ENCODE measurements at places on chromosomes 1 and 21. TPM values are rescaled to one million over a fixed set of nuclear protein-coding genes. Genes with fewer than 3 reads are reported as not detected.

- DNase-seq = no peak
Measured at GRCh38 chr1:84861516-84861915, 31.5 kb downstream of the LPAR3 start.

DNA sequence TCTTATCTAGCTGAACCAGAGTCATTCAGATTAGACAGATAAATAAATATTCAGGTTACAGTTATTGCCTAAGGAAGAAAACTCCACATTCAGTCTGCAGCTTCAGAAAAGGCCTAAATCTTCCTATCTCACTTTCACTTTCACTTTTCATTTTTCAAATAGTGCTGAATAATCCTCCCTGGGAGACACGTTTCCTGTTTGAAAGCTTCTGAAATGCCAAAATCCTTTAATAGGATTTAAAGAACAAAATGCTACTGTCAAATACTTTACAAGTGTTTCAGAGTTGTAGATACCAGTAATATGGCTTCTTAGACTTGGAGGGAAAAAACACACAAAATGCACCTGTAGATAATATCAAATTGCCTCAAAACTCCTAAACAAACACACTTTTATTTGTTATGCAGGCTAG lies 3.9 kb downstream of the PSMB2 start:
- no peak for DNase-seq

GRCh38 chr1:204564835-204565234 lies 48.6 kb downstream of the MDM4 start:
- DNase-seq = no peak

- DNase-seq = no peak
Measured at GRCh38 chr1:151060007-151060656, at the start of gene MLLT11. TSS of gene MLLT11 (plus strand) at chr1:151060397. CDS start at chr1:151067225, 6,828 bp downstream.

- DNase-seq = no peak
Measured at GRCh38 chr1:66438062-66438461, 95.9 kb upstream of the SGIP1 start.

- DNase-seq = no peak
Measured at GRCh38 chr21:46397211-46397905, 61.3 kb upstream of the DIP2A start.

DNA sequence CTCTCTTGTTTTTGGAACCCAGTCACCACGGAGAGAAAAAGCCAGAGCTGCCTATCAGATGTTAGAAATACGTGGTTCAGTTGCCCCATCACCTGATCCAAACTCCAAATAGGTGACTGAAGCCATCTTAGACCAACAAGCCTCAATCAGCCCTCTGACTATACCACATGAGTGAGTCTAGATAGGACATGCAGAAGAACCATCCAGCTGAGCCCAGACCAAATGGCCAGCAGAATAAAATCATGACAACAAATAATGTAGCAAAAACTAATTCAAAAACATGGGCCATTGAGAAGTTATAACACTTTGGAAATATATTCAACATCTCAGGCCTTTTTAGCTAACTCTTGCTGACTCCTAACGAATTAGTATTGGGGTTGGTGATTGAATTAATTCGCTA lies 348.4 kb upstream of the C1orf87 start:
- no peak for DNase-seq

GRCh38 chr1:228297822-228298221 lies 90.0 kb downstream of the OBSCN start:
- DNase-seq = no peak

DNA sequence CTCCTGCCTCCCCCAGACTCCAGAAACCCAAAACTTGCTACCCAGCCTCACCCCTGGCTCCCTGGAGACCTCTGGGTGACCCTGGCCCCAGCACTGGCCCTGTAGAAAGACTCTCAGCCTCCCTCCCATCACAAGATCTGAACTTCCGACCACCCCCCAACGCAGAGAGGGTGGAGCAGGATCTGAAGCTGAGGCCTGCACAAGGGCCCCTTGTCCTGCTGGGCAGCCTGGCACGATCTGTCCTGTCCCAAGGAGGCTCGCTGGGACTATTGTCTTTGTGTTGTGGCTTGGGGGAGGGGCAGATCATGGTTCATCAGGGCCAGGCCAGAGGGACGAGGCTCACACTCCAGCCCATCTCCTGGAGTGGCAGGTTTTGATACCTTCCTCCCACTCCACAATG lies 20.0 kb downstream of the PHLDA3 start:
- DNase-seq = no peak

GRCh38 chr21:26972192-26972591 lies 5.3 kb upstream of the ADAMTS5 start:
- no peak for DNase-seq

DNA sequence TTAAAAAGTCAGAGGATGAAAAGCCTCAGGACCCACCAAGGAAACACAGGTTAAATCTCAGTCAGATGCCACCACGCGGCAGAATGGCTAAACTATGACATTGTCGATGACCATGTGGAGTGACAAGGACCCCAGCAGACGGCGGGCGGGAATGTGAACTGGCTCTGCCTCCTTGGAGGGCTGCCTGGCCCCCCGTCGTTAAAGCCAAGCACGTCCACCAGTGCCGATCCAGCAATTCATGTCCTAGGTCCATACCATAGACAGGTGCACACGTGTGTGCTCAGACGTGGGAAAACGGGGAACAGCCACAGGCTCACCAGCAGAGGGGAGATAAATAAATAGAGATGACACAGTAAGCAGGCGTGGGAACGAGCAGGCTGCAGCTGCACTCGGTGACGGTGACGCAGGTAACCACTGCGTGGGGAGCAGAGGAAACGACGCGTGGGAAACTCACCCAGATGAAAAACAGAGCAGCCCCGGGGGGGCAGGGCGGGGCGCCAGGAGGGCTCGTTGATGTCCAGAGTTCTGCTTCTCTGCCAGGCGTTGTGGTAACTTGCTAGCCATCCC lies 28.3 kb upstream of the PCBP3 start:
- no peak for DNase-seq

DNA sequence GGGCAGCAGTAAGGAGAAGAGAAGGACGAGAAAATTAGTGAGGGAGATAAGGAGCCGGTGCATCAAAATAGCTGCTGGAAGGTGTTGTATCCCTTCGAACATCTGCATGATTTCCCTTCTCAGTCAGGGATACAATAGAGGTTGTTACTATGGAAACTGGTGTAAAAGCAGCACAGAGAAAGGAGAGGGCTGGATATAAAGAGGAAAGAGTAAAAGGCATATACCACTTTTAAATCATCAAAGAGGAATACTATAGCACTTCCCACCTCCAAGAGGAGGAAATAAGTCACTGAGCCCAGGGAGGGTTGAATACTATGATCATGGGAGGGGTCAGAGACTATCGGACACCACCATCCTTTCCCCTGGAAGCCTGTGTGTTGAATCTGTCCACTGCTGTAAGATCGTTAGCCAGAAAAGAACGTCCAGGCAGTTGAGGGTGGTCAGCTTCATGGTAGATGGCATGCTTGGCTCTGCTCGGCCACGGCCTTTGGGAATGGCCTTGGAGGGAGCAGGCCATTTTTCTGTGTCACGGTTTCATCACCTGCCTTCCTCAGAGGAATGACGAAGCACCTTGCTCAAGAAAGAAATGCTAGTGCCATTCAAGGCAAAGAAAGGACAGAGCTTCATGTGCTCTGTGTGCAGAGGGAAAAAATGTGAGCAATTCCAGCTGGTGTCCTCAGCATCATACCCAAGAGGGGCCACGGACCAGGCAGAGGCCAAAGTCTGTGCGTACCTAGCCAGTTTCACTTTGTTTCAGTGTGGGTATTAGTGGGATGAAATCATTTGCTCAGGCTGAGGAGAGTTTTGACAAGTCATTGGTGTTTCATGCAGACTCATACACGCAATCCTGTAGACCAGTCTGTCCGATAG lies 64.2 kb downstream of the IRF2BP2 start:
- no peak for DNase-seq

DNA sequence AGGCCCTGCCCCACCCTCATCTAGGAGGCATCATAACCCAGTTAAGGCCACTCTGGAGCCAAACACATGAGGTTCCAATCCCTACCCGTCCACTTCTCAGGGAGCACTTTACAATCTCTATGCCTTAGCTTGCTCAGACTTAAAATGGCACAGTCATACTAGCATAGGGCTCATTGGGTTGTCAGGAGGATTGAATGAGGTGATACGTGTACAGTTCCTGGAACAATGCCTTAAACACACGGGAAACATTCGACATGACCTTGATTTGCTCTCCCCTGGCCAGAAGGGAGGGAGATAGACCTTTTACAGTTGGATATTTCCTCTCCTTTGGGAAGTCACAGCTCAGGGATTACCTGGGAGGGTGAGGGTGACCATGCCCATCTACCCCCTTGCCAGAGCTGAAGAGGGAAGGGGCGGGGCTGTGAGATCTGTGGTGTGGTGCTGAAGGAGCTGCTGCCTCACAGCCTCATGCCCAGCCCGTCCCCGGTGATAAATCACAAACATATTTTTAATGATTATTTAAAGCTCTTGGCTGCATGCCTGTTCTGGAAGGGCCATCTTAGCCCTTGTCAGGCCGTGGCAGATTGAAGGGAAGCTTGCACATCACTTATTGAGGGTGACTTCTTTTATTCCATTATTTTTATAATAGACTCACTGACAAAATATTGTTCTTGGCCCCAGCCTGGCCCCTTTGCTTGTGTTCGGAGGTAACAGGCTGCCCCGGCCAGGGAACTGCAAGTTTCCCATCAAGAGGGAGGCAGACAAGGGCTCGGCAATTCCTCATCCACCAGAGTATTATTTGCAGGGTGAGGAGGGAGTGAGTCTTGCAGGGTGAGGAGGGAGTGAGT lies 83.4 kb downstream of the FOXD2 start:
- DNase-seq = no peak

DNA sequence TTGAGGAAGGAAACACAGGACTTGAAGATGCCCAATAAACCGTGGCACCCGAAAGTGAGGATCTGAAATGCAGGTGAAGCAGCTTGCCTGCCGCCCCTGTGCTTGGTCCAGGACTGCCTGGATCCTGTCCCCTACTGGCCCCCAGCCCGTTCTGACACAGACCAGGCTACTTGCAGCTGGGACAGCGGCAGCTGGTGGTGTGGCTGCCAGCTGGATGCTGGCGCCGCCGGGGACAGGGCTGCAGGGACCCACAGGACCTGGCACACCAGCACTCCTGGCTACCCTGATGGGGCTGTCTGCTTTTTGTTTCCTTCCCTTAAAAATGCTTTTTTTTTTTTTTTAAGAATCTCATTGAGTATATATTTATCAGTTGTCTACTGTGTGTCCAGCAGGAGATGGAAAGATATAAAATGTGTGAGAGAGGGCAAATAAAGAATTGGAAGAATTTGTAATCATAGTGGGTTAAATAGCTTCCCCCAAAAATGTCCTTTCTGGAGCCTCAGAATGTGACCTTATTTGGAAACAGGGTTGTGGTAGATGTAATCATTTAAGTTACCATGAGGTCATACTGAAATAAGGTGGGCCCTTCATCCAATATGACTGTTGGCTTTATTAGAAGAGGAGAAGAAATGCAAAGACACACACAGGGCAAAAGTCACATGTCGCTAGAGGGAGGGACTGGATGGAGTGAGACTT lies 165.6 kb downstream of the DSCAM start:
- DNase-seq = no peak

- DNase-seq = no peak
Measured at GRCh38 chr1:95701450-95702173, 467.6 kb downstream of the RWDD3 start.

DNA sequence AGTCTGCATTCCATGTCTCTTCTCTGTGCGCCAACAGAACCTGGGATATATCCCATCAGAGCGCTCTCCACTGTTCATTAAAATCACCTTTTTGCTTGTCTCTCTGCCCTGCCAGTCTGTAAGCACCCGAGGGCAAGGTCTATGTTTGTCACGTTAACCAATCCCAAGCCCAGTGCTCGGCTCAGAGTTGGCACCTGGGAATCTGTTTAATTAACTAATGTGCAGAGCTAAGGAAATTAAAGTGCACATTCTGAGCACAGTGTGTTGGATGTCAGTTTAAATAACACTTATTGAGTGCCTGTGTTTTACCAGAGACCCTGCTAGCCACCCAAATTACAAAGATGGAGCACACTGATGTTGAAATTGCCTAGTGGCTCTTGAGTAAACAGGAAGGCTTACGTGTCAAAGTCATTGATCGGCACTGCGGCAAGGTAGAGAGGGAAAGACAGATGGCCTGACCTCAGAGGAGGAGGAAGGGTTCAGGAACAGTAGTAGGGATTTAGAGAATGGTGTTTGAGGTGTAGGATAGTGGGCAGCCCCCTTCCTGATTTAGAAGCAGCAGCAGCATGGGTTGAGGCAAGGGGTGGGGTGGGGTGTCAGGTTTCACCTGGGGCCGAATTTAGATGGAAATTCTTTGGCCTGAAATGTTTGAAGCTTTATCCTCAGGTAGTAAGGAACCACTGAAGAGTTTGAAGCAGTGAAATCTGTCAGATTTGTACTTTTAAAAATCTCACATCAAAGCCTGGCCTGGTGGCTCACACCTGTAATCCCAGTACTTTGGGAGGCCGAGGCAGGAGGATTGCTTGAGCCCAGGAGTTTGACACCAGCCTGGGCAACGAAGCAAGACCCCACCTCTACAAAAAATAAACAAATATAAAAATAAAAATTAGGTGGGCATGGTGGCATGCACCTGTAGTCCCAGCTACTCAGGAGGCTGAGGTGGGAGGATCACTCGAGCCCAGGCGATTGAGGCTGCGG lies 7.7 kb downstream of the ARMH1 start:
- DNase-seq = no peak

GRCh38 chr1:205091043-205091740 lies 6.9 kb upstream of the TMEM81 start:
- DNase-seq = no peak

DNA sequence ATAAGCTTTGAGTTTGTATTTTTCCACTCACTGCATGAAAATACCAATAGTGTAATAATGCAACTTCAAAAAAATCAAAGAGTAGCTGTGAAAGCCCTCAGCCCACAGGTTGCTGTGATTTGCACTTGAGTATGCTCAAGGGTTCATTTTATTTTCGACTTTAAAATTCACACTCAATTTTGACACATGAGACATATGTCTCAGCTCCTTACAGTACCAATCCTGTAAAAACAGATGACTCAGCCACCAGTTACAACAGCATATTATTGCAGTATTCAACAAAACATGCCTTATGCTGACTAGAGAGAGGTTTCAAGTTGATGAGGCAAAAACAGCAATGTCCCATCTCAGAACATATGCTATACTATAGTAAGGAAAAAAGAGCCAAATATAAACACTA lies 66.1 kb downstream of the CYYR1 start:
- DNase-seq = no peak

GRCh38 chr1:67338642-67339041 lies 31.0 kb downstream of the IL12RB2 start:
- no peak for DNase-seq

- DNase-seq = no peak
Measured at GRCh38 chr1:118987468-118988185, 516 bp downstream of the TBX15 start.

DNA sequence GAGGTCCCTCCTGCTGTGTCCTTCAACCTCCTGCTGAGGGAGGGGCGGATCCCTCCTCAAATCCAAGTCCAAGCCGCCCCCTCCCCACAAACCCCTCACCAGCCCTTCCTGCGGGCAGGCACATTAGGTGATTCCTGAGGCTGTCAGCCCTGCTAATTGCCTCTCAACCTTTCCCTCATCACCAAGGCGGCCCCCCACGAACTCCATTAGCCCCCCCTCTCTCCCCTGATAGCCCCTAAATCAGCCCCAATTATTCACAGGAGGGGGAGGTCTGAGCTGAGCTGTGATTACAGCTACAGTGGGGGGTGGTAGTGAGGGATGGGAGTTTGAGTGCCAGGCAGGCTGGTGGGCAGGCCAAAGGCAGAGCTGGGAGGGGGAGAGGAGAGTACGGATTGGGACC lies 5.8 kb upstream of the PEAR1 start:
- DNase-seq = no peak

GRCh38 chr1:223556414-223557129 lies 108.9 kb downstream of the CAPN8 start:
- no peak for DNase-seq

LENEP gene
- not detected for total RNA-seq

HMGCS2 gene
- 27.0 TPM for total RNA-seq

RNF207 gene
- total RNA-seq = 6.6 TPM

IL22RA1 gene
- 16.0 TPM for total RNA-seq

UBIAD1 gene
- total RNA-seq = 13.2 TPM

PEX14 gene
- total RNA-seq = 22.9 TPM

All from esophagus squamous epithelium (tissue), 5 donors.